ENCODE measurements at places on chromosomes 1 and 21.

- no peak for DNase-seq
Measured at GRCh38 chr1:87064309-87064708, 149.9 kb downstream of the HS2ST1 start.

- no peak for DNase-seq
Measured at GRCh38 chr1:31954607-31955283, 16.6 kb upstream of the PTP4A2 start.

DNA sequence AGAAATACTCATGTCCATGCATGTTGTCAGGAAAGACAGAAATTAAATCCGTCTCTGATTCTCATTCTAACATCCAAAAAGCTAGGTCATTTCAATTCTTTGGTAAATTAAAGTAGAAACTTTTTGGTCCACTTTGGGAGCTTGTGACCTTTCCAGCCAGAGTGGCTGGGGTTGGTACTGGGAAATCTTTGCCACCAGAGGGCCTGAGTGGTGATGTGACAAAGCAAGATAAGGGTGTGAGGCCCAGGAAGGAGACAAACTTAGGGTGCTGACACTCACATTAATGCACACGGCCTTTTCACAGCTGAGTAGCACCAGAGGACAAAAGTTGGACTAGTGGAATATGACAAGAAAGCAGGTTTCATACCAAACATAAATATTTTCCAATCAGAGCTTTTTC, 144.3 kb downstream of the DNM3 start:
- DNase-seq = no peak

DNA sequence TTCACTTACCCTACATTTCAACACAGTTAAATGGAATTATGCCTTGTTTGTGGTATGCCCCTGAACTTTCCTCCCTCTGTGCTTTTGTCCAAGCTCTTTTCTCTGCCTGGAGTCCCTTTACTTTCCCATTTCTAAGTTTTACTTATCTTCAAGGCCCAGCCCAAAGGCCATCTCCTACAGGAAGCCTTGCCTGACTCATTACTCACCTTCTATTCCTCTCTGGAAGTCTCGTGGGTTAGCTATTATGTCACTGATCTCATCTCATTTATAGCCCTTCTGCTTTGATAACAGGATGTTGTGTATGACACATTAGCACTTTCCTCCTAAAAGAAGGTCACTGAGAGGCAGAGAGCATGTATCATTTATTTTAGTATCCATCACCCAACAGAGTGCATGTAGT, 78.8 kb upstream of the CD1D start:
- DNase-seq = no peak

DNA sequence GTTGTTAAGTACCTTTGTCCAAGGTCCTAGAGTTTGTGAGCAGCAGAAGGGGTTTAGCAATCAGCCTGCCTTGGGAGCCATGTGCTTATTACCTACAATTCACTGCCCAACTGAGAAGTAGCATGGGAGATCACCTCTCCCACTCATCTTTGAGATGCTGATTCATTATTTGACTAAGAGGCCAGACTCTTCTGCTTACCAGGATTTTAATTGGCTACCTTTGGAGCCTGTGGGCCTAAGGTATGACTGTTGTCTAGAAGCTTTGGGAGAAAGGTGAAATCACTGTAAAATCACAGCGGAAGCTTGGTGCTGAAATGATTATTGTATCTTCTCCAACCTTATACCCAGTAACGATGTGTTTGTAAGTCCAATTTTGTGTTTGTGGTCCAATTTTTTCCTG, 213.4 kb downstream of the ST6GALNAC3 start:
- no peak for DNase-seq

- DNase-seq = no peak
Measured at GRCh38 chr21:33057385-33057940, 12.5 kb upstream of the OLIG1 start.

GRCh38 chr1:203305809-203306088, 430 bp downstream of the BTG2 start:
- no peak for DNase-seq

DNA sequence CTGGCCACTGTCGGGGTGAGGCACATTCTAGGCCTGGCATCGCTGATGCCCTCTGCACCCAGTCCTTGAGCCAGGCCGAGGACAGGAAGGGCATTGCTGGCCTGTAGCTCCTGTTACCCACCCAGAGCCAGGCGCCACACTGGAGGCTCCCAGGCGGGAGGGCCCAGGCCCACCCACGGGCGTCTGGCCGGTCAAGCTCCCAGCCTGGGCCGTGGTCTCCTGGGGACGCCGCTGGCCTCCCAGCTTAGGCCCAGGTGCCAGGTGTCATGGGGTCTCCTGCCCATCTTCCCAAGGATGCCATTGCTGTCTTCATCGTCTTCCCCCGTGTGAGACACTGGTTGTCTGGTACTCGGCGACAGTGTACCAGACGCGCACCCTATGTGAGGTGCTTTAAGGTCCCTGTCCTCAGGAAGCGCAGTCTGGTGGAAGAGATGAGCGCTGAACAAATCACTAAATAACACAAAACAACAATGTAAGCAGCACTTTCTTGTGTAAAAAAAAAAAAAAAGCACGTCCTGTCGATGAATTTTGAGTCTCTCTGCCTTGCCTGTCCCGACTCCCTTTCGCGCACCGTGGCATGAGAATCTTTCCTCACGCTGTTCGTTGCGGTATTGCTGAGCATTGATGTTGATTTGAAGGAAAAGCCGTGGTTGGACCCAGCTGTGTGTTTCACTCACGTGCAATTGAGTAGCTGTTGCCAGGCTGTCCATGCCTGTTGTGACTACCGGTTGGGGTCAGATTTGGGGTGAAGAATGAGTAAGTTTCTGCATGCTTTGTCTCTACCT, 27.0 kb upstream of the TRAPPC10 start:
- DNase-seq = no peak

DNA sequence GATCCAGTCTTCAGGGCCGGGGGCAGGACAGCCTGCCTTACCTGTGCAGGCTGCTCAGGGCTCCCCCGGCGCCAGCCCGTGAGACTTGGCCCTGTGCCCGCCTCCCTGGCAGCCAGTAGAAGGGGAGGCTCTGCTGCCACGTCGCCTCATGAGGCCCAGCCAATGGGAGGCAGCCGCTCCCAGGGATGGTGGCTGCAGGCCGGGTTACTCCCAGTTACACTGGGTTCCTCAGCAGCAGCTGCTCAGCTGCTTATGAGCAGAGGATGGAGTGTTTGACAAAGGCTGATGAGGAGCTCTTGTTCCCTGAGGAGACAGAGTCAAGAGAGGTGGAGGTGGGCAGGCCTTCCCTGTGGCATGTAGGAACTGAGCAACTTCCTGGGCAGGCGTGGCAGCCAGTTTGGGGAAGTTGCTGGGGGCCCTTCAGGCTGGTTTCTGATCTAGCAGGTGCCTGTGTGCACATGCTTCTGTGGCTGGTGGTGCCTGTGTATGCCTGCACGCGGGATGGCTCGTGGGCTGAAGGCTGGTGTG, 5.5 kb downstream of the MFSD2A start:
- peak; percentile 46 for DNase-seq

- no peak for DNase-seq
Measured at GRCh38 chr1:229118477-229119061, 152.3 kb upstream of the RAB4A start.

- no peak for DNase-seq
Measured at GRCh38 chr1:51472359-51472758, 46.7 kb downstream of the EPS15 start.

GRCh38 chr1:231871878-231872277, 245.3 kb downstream of the DISC1 start:
- no peak for DNase-seq

DNA sequence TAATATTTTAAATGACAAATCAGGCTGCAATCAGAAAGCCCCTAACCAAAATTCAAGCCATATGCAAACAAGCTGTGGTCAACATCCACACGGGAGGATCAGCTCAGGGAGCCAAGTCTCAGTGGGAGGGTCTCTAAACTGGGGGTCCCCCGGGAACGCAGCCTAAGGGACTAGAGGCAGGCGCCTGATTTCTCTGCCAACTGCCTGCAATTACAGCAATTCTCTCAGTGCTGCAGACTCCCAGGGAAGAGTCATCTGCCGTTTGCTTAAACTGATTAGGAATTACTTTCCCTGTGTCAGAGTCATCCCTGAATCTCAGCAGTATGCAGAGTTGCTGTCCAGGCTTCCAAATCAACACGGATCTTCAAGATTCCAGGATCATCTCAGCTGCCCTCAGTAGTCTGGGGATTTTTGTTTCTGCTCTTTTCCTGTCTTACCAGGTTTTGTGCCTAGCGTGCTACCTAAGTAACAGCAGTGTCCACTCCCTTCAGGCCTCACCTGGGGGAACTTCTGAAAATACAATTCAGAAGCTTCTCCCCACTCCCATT, 247.8 kb downstream of the RRAGC start:
- DNase-seq = no peak

- no peak for DNase-seq
Measured at GRCh38 chr1:184485751-184486723, 99.2 kb downstream of the C1orf21 start.

- DNase-seq = no peak
Measured at GRCh38 chr1:114062477-114063099, 83.3 kb downstream of the OLFML3 start.

- no peak for DNase-seq
Measured at GRCh38 chr1:247277191-247277590, 21.3 kb downstream of the VN1R5 start.

DNA sequence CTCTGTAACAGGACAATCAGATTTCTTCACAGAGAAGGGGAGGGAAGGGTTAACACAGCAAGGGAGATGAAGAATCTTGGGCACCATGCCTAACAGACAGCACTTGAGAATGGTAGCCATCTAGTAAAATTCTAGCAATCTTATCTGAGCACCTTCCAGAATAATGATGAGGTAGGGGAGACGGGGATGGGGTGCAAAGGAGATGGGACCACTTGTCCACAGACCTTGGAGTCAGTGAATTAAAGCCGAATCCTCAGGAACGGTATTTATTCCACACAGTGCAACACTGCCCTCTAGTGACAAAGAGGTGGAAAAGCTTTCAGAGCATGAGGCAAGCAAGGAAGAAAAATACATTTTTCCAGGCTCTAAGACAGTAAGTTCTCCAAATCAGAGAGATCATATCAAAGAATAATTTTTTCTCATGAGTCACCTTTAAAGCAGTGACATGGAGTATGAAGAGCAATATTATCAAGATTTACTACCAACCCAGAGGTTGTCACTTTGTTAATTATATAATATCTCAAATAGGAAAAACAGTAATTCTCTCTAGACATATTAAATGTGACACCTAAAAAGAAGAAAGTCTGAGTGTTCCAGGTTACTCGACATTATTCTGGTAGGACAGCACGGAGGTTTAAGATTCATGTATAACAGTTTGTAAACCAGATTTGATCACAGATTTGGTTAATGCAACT, 43.3 kb upstream of the LPAR3 start:
- no peak for DNase-seq

GRCh38 chr1:218592688-218593087, 247.6 kb downstream of the TGFB2 start:
- no peak for DNase-seq

- no peak for DNase-seq
Measured at GRCh38 chr21:37165586-37165985, 92.5 kb downstream of the TTC3 start.

DNA sequence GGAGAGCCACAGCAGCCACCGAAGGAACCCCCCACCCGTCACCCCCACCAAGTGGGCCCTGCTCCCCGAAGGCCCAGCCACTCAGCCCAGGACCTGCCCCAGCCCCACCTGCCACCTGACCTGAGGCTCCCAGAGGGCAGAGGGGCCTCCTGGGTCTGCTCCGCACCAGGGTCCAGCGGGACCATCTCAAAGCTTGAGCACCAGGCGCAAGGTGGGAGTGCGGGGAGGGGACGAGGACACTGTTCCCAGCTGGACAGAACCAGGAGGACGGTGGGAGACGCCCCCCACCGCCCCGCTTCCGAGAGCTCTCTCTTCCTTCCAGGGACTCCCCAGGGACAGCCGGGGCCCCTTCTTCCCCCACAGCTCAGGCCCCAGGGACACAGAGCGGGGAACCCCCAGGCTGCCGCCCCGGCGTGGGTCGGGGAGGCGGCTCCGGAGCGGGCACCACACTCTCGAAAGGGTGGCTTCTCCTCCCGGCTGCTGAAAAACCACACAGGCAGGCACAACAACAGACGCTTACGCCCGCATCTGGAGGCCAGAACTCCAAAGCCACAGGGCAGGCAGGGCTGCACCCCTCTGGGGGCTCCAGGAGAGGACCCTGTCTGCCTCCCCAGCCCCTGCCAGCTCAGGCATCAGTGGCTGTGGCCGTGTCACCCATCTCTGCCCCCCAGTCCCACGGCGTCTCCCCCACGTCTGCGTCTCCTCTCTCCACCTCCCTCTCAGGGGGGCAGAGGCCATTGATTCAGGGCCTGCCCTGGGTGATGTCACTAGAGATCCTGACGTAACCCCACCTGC, 1.9 kb upstream of the TTLL10 start:
- no peak for DNase-seq

- DNase-seq = no peak
Measured at GRCh38 chr1:61642475-61643232, 82.3 kb downstream of the TM2D1 start.

DNA sequence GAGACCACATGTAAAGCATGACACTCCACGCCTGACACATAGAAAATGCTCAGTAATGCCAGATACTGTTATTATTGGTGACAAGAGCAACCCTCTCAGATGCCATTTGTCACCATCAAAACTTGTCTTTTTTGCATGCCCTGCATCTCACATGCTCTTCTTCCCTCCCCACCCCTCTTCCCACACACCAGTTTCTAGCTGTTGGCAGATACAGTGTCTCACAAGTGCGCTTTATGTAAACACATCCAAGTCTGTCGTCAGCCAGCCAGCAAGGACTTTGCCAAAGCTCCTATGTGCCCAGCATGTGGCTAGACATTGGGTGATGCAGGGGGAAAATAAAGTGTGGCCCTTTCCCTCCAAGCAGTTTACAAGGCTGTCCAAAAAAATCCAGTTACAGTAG, 44.9 kb upstream of the EPHA8 start:
- no peak for DNase-seq

- no peak for DNase-seq
Measured at GRCh38 chr1:46611691-46612221, 4.9 kb downstream of the MOB3C start.

GRCh38 chr1:212949771-212950170, 570 bp upstream of the VASH2 start:
- no peak for DNase-seq

GRCh38 chr1:234943836-234944402, 184.7 kb downstream of the TOMM20 start:
- DNase-seq = no peak
